Caki2 (cell line): ENCODE measurements at places on chromosomes 4 and X.

GRCh38 chrX:38036466-38036865, 30.1 kb downstream of the SYTL5 start:
- no peak for DNase-seq

- DNase-seq: no peak
These were observed 2.6 kb upstream of the KIAA0232 start for GRCh38 chr4:6779667-6780565.

GRCh38 chr4:57280481-57280880, 170.3 kb upstream of the IGFBP7 start:
- DNase-seq: no peak

DNA sequence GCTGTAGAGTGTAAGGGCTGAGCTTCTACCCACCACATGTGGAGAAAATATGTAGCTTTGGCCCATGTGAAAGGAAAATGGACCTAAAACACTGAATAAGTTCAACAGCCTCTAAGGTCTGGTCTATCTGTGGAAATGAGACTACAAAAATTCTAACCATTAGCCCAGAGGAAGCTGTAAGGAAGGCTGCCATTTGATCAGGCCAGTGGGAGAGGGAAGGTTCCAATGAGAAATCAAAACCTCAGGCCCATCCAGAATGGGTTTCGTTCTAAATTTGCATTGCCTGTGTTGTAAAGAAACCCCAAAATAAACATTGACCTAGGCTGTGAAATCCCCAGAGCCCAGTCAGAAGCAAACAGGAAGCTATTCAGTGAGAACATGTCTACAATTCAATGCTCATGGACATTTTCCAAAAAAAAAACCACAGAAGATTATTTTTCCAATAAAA, 320.4 kb upstream of the SLC7A11 start:
- DNase-seq: no peak
